ENCODE measurements at places on chromosomes 6 and 20.

GRCh38 chr6:168190646-168191443 is 111.8 kb upstream of the FRMD1 start:
- DNase-seq, result no peak

DNA sequence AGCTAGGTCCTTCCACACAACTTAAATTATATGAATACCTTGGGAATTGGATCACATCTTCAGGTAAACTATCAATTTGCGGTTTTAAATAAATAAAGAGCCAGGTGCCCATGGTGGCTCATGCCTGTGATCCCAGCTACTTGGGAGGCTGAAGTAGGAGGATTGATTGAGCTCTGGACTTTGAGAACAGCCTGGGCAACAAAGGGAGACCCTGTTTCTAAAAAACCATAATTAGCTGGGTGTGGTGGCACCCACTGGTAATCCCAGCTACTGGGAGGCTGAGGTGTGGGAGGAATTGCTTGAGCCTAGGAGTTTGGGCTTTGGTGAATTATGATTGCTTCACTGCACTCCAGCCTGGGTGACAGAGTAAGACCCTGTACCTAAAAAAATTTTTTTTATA is 3.4 kb downstream of the GMNN start:
- DNase-seq, result no peak

DNA sequence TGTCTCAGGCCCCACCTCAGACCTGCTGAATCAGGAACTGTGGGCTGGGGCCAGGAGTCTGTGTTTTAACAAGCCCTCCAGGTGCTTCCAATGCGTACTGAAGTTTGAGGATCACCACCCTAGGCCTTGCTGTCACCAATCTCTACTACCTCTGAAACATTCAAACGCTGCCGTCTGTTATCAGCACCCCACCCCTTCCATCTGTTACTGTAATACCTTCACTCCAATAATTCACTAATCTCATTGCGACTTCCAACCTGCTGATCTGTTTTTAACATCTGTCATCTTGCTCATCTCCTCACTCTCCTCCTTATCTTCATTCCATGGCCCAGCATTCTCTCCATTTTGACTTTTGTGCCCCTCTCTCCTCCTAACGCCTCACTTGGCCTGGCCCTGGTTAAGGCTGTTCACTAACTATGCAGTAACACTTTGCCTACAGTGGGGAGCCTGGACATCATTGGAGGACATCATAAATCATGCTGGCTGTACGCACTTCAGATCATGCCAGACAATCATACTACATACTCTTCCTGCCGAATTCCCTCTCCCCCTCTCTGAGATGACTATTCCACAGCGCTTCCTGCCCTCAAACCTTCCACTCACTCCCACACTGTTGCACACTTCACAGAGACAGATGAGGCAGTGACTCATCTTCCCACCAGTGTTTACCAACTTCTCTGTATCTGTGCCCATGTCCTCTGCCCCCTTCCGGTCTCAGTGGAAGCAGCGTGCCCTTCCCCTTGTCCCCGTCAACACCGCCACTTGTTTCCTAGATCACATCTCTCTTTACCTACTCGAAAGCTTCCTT is 3.0 kb upstream of the GUCA1B start:
- no peak for DNase-seq

DNA sequence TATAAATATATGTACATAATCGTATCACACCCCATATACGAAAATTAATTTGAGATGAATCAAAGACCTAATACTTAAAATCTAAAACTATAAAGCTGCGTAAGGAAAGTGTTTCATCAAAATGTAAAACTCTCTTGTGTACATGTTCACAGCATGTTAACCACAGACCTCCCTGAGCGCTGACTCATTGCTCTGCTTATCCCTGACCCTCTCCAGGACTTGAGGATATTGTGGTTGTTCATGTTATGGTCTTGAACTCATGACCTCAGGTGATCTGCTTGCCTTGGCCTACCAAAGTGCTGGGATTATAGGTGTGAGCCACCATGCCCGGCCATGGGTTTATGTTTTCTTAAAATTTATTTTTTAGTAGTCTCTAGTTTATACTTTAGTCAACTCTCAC is 14.2 kb downstream of the FAM83B start:
- no peak for DNase-seq

DNA sequence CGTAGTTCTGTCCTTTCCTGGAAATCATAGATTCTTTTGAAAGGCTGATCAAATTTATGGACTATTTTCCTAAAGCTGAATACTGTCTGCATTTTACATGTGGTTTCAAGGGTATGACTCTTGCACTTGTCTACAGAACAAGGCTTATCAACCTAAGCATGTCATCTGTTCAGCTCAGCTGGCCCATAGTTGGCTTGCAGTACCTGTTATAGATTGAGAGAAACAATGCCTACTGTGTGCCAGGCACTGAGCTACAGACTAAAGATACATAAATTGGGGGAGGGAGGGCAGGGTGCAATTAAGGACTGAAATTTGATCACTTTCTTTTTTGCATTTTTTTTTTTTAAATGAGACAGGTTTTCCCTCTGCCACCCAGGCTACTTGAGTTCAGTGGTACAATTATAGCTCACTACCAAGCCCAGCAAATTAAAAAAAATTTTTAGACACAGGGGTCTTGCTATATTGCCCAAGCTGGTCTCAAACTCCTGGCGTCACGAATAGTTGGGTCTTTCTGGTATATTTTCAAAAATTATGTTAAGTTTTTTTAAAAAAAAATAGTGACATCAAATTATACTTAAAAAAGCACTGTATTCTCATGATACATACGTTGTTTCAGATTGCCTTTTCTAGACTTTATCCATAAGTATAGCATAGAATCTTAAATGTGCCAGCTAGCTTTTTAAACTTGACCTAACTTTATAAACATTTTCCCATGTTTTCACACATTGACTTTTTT is 52.2 kb downstream of the RREB1 start:
- no peak for DNase-seq

All from activated T-helper 1 cell treated with anti-CD3 and anti-CD28 coated beads, Interleukin-2, amount 50 U/mL, for 16 hours (primary cell).